ENCODE measurements at places on chromosomes 5 and 9.

DNA sequence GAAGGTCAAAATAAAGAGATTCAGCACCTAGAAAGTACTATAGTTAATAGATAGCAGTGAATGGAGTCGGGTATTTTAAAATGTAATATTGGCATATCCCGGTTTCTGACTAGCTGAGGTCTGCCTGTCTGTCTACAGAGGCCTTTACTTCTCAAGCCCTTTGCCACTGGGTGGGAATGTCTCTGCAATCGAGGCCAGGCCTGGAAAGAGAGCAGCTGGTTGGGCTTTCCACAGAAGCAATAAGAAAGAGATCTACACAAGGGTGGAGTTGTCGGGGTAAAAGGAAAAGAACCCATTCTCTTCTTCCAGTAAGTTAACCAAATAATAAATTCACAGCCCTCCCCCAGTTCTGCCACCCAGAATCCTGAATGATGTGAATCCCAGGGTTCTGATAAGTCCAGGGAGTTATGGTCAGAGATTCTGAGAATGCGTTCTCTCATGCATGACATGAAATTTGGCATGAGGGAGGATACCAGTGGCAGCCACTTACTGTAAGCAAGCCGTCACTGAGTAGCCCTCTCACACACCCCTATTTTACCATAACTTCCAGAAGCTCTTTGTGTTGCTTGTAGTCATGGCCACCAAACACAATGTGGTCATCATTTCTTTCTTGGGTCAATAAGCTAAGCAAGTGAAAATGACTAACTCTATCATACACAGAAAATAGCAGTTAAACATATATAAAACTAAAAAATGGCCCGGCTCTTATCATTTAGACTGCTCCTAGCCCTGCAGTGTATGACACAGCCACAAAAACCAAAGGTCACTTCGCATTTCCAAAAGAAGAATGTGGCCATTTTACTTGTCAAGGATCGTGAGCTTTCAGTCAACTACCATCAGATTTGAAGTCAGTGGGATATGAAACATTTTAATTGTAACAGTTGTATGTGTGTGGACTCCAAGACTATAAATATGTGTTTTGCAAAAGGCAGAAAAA is 185.0 kb downstream of the GLIS3 start:
- DNase-seq = no peak

DNA sequence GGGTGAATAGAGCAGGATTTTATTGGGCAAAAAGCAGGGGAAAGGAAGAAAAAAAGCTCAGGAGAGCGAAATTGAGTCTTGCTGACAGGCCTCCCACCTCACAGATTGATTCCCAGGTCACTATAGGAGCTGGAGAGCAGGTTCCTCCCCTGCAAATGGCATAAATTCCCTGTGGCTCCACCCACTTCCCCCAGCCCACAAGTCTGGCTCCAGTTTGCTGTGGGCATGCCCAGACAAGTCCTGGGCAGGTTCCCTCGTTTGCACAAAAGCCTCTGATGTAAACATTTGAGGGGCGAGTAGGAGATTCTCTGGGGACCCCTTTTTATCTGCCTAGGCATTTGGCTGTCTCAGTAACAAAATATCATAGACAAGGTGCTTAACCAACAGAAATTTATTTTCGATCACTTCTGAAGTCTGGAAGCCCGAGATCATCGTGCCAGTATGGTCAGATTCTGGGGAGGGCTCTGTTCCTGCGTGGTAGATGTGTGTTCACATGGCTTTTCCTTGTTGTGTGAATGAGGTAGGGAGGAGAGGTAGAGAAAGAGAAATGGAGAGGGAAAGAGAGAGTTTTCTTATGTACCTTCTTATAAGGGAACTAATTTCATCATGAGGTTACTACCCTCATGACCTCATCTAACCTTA is 614.5 kb downstream of the MAT2B start:
- DNase-seq = peak; percentile 4

DNA sequence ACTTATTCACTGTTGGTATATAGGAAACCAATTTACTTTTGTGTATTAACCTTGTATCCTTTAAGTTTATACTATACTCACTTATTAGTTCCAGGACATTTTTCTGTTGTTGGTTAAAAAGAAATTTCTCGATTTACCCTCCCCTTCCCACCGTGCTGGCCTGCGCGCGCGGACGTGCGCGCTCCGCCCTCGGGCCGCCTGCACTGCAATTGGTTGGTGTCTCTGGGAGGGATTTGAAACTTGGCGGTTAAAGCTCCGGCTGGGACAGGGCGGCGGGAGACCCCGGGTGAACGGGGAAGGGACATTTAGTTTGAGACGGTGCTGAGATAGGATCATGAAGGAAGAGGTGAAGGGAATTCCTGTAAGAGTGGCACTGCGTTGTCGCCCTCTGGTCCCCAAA is at the start of gene KIF4B:
Gene KIF4B (plus strand): TSS at position 230 of the 400 bp plus-strand sequence. CDS start 105 bp downstream, at position 335.
- no peak for DNase-seq

GRCh38 chr5:109690242-109690974 is 681 bp downstream of the MAN2A1 start:
- DNase-seq = no peak

- no peak for DNase-seq
Observed at GRCh38 chr9:127390248-127390545, 6.8 kb upstream of the SLC2A8 start.
